ENCODE measurements at places on chromosomes 7 and 10.

DNA sequence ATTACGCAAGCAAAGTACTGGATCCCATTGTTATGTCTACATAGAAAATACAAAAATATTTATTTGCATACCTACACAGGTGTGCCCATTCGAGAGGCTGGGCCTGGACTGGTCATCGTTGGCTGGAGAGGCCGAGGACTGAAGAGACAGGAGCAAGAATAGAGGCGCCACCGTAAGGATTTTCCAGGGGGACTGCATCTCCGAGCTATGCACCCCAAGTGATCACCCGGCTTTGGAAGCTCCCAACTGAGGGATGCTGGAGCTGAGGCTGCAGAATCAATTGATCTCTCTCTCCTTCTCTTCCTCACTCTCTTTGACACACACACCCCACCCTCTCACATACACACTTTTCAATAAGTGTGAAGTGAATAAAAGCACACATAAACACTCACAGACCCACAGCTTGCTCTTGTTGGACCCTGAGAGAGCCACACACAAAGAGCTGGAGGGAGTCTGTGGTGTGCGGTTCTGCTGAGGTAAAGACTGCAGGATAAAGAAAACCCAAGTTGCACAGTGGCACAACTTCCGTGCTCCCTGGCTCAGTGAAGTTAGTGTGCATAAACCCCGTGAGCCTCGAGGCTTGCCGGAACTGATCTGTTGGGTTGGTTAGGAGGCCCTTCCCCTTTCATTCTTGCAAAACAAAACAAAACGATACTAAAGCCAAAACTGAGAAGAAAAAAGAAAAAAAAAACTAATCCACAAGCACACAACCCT, at the start of gene AOAH:
TSS of gene AOAH (minus strand) at position 544 of the 714 bp plus-strand sequence. CDS start at position 198, 346 bp downstream.
- no peak for DNase-seq

DNA sequence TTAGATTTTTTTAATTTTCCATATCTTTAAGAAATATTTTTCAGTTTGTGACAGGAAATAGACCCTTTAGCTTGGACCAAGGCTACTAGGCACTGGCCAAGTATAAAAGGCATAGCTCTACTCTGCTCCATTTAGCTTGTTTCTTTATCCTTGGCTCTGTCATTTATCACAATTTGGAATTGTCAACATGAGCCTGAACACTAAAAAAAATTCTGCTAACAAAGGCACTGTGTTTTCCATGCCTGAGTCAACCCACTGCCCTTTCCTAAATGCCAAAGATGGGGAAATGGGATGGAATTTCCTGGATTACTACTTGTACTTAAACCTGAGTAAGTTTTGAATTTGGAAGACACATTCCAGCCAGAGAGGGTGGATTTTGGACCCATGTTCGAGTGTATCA, 128.4 kb downstream of the NSUN6 start:
- DNase-seq, result no peak

- no peak for DNase-seq
Observed at GRCh38 chr7:92949748-92950147, 113.4 kb upstream of the CDK6 start.

GRCh38 chr10:131693766-131694165, 207.0 kb upstream of the PPP2R2D start:
- DNase-seq, result no peak

GRCh38 chr10:121288011-121288410, 310.2 kb downstream of the FGFR2 start:
- no peak for DNase-seq

DNA sequence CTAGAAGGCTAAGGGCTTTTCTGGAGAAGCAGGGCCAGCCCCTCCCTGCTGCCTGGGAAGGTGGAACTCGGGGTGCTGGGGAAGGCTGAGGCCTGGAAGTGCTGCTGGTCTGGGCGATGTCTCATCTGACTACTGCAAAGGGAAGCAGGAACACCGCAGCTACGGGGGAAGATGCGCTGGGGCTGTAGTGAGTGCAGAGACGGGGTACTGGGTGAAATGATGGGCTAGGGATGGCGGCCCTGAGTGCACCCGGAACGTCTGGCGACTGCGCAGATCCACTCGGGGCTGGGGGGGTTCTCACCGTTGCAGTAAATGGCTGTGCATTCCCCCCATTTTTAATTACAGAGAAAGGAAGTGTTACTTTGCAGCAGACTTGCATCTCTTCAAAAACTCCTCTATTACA, 195.4 kb upstream of the ADARB2 start:
- no peak for DNase-seq

Measured in RKO (cell line).